ENCODE measurements at places on chromosomes 13 and 19.

DNA sequence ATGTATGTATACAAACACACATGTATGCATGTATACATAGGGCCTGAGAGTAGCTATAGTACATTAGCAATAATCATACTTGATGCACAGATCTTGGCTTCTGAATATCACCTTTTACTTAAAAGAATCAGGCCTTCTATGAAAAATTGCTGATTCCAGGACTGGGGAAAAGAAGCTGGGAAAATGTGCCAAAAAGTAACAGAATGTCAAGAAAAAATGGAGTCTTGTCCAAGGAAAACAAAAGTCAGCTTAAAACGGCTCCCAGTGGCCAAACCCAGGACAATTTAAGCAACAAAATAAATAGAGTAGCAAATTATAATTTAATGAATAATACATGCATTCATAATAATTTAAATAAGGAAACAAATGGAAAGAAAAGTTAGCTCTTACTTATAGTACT lies 2104.9 kb downstream of the PCDH9 start:
- DNase-seq = no peak

GRCh38 chr13:106382534-106382933 lies 152.9 kb downstream of the EFNB2 start:
- DNase-seq = no peak

DNA sequence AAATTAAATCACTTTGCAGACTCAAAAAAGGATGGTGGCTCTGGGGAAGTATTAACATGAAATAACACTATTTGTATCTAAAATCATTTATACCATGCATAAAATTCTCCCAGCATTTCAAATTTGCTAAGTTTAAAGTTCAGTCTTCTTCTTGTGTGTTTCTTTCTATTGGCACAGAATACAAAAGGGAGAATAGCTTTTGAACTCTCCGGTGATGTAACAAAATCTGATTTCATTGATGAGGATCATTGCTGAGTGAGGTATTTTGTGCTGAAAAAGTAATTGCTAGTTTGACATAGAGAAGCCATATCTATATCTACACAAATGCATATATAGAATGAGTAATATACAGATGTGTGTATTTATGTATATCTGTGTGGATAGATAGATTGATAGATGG lies 174.8 kb downstream of the LACC1 start:
- no peak for DNase-seq

GRCh38 chr13:80050252-80050651 lies 290.7 kb downstream of the SPRY2 start:
- no peak for DNase-seq

- no peak for DNase-seq
These were observed 123.8 kb downstream of the LACC1 start for GRCh38 chr13:44003481-44003880.

GRCh38 chr13:34452831-34453230 lies 489.2 kb upstream of the NBEA start:
- DNase-seq = no peak

GRCh38 chr13:57286511-57287098 lies 119.6 kb downstream of the PRR20E start:
- DNase-seq = no peak

DNA sequence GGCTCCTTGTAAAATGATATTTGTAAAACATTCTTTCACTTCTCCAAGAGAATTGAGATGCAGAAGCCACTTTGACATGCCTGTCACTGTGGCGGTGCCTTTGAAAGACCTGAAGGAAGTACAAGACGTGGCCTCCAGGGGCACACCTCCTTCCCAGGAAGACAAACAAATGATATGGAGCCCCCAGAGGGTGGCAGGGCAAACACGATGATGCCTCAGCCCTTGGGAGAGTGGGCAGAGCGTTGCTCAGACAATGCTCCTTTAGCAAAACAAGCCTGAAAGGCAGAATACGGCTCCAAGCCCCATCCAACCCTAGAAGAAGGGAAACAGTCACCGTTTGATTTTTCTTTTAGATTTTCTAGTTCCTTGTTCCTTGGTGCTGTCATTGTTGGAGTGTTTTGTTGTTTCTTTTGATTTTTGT lies 9.2 kb upstream of the ATP12A start:
- DNase-seq = peak; percentile 18

GRCh38 chr13:109586509-109587346 lies 199.7 kb downstream of the IRS2 start:
- DNase-seq = no peak

DNA sequence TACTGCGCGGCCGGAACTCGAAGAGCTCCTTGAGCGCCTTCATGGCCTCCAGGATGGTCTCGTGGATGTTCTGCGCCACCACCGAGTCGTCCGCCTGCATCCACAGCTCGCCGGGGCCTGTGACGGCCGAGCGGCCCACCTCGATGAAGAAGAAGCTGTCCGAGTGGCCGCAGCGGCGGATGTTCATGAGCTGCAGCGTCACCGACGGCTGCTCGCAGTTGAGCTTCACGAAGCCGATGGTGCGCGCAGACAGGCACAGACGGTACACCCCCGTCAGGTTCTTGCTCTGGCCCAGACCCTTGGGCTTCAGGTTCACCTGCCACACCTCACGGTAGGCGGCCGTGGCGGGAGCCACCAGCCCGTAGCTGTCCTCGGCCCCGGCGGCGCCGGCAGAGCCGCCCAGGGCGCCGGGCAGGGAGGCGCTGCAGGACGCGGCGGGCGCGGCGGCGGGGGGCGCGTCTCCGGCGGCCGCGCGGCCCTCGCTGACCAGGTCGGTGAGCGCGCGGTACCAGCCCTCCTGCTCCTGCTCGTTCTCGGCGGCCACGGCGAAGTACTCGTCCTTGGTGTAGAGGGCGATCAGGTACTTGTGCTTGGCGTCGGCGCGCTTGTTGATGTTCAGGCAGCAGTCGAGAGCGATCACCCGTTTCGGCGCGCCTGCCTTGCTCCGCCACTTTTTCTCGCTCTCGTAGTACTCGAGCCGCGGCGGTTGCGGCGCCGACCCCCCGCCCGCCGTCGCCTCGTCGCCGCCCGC lies 1.1 kb downstream of the IRS2 start:
- no peak for DNase-seq

- DNase-seq = no peak
These were observed 871.7 kb downstream of the DACH1 start for GRCh38 chr13:70995338-70995737.

GRCh38 chr13:91203430-91203829 lies 144.1 kb upstream of the MIR17HG start:
- DNase-seq = no peak

DNA sequence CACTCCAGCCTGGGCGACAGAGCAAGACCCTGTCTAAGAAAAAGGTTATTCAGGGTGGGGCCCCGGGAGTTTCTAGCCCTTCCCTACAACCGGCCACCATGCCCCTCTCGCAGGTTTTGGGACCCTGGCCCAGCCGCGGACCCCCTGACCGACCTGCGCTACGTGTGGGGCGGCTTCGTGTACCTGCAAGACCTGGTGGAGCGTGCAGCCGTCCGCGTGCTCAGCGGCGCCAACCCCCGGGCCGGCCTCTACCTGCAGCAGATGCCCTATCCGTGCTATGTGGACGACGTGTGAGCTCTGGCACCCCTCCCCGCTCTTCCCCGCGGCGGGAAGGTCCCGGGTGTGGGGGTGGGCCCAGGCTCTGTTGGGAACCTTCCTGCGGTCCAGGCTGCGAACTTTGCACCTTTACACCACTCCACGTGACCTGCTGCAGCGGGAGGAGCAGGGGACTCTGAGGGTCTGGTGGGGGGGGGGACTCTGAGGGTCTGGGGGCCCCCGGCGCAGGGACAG lies 6.3 kb downstream of the ABCA7 start:
- DNase-seq = no peak

DNA sequence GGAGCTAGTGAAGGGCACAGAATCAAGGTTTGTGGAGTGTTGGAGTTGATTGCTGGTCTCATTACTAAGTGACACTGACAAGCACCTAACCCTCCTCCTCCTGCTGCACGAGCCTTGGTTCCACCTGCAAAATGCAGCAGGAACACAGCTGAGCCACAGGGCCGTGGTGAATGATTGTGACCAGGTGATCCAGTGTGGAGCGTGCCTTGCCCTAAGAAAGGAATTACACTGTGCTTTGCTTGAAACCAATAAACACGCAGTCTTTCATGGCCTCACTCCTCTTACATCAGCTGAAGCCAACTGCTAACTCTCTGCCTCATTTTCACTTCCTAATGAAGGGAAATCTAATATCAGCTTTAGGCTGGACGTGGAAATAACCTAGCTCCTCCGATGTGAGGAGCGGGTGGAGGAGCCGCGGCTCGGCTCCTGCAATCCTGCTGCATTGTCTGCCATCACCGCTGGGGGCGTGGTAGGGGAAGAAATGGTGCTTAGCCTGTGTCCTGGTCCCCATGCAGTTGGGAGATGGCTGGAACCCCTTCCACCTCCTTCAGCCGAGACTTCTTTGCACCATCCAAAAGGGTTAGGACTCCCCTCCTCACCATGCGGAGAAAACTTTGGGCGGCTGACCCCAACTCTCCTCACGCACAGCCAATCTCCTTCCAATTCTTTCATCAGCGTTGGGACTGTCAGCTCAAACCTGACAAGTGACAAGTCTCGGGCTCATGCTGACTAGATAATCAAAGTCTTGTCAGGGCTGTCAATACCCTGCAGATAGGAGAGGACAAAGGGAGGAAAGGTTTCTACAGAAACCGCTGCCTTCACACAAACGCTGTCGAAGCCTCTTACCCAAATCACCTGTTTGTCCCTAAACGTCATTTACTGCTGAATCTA lies 427.9 kb downstream of the ZNF536 start:
- DNase-seq = peak; percentile 45

- DNase-seq = no peak
These were observed 18.6 kb upstream of the LATS2 start for GRCh38 chr13:21079761-21080592.

GRCh38 chr19:5063873-5064645 lies 95.1 kb downstream of the KDM4B start:
- DNase-seq = no peak

GRCh38 chr19:17220207-17220758 lies 5.1 kb downstream of the USE1 start:
- no peak for DNase-seq

DNA sequence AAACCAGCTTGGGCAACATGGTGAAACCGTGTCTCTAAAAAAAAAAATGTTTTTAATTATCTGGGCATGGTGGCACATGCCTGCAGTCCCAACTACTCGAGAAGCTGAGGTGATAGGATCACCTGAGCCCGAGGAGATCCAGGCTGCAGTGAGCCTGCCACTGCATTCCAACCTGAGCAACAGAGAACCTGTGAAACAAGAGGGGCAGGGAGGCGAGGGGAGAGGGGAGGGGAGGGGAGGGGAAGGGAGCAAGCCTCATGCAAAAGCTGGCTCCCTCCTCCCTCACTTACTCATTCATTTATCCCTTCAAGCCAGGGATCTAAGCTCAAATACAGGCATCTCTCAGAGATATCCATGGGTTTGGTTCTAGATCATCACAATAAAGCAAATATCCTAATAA lies 8.9 kb downstream of the ATP7B start:
- no peak for DNase-seq

DNA sequence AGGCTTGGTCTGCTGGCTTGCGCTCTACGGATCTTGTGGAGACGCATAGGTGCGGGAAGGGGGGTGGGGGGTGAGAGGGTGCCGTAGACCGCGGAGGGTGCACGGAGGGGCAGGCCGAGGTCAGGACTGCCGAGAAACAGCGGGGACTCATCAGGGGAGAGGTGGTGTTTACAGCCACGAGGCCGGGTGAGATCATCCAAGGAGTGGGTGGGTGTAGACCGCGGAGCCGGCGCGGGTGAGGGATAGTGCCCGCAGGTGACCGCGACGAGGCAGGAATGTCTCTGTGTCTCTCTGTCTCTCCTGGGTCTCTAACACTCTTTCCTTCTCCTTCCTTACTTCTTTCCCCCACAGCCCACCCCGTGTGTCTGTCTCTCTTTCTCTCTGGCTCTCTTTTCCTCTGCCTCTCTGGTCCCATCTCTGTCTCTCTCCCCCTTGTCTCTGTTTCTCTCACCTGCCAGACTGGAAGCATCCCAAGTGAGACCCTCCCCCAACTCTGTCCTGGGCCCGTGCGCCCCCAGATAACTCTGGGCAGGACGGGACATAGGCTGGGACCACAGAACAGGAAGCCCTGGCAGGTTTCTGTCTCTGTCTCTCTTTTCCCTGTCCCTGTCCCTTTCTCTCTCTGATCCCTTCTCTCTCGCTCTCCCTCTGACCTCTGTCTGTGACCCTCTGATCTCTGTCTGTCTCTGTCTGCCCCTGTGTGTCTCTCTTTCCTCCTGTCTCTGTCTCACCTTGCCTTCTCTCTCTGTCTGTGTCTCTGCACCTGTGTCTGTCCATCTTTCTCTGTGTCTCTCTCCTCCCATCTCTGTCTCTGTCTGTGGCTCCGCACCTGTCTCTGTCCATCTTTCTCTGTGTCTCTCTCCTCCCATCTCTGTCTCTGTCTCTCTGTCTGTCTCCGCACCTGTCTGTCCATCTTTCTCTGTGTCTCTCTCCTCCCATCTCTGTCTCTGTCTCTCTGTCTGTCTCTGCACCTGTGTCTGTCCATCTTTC lies 1.8 kb upstream of the KLK4 start:
- DNase-seq = no peak

DNA sequence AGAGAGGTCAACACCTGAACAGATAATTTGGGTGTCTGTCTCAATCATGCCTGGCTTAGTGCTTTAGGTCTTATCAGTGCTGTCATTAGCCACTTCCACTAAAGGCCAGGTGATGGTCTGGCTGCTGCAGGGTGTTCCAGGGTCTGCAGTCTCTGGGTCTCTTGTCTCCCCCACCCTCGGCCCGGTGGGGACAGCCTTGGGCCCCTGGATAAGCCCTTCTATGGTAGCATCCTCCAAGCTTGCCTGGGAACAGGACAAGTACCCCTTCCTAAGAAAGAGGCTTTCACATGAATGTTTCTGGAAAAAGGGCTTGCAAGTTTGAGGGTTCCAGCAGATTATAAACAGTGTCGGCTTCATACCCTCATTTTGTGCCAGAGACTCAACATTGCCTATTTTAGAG lies 29.3 kb upstream of the ZNF536 start:
- no peak for DNase-seq

DNA sequence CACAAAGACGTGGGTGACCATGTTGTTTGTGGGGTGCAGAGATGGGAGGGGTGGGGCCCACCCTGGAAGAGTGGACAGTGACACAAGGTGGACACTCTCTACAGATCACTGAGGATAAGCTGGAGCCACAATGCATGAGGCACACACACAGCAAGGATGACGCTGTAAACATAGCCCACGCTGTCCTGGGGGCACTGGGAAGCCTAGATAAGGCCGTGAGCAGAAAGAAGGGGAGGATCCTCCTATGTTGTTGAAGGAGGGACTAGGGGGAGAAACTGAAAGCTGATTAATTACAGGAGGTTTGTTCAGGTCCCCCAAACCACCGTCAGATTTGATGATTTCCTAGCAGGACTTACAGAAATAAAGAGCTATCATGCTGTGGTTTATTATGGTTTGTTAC lies 5.6 kb downstream of the KLK2 start:
- no peak for DNase-seq

DNA sequence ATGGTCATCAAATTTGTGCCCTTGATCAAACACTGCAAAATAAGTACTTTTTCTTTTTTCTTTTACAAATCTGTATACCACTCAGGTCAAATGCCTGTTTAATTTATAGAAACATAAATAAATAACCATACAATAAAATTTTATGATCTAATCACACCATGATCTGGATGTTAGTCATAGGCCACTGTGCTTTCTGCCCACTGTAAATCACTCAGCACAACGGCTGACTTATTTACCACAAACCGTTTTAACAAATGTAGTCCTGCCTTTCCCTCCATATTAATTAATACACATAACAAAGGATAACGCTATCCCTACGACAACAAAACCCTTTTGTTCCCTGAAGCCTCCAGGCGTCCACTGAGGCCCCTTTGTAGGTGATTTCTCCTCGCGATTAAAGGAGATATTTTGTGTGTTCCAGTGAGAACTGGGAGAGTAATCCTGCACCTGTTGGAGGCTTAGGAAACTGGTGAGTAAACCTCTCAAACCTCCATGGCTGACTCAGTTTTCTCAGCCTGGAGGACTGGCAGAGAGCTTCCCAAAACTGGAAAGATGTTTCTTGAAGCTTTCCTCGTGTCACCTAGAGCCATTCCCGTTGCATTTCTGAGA lies 477.1 kb upstream of the SGCG start:
- no peak for DNase-seq

Data from germinal center (tissue), 1 donor.